ENCODE measurements at places on chromosomes 6 and 20. TPM values are rescaled to one million over a fixed set of nuclear protein-coding genes. Genes with fewer than 3 reads are reported as not detected.

DNA sequence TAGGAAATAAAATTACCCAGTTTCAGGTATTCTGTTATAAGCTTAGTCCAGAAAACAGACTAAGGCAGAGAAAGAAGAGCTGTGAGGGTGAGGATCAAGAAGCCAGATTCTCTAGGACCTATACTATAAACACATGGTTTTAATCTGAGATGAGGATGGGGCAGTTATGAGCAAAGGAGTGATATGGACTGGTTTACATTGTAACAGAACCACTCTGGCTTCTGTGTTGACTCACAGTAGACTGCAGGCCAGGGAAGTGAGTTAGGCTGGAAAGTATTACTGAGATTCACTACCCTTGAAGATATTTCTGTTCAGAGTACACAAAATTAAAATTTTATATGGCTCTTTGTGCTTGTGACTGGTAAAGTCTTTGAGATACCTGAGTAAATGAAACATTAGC, 3.2 kb upstream of the RWDD1 start:
- peaks cover 22% of the 10 kb centered on the region for H3K27me3 ChIP-seq
- no peak for DNase-seq
- no peaks in the 10 kb centered on the region for H3K36me3 ChIP-seq
- H3K27ac ChIP-seq = no peak overlapping the region
- peaks cover 22% of the 10 kb centered on the region for H3K4me1 ChIP-seq

DNA sequence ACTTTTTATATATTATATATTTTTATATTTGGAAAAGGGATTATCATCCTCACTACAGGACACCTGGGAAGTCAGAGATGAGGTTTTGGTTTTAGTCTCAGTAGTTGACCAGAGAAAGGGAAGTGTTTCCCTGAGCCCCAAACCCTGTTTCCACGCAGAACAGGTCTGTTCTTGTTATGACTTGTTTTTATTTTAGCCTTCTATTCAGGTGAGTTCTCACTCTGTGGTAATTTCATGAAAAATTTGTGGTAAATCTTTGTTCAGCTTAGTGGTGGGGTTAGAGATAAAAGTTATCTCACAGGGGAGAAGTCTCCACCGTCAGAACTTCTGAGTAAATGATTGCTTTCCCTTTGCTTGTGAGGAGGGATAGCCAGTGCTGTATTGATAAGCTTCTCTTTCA, 224.9 kb downstream of the FARS2 start:
- H3K36me3 ChIP-seq = no peaks in the 10 kb centered on the region
- H3K27me3 ChIP-seq = no peaks in the 10 kb centered on the region
- H3K4me1 ChIP-seq = no peaks in the 10 kb centered on the region
- H3K4me3 ChIP-seq = no peak overlapping the region
- no peak overlapping the region for H3K27ac ChIP-seq

The NMBR gene
- total RNA-seq = not detected

The PRSS35 gene
- 24.5 TPM for total RNA-seq

The COL20A1 gene
- not detected for total RNA-seq

GRCh38 chr6:159304641-159305040, 135.4 kb downstream of the FNDC1 start:
- no peaks in the 10 kb centered on the region for H3K4me1 ChIP-seq
- no peak overlapping the region for H3K27ac ChIP-seq
- no peaks in the 10 kb centered on the region for H3K36me3 ChIP-seq
- H3K27me3 ChIP-seq = peaks cover 3% of the 10 kb centered on the region
- H3K4me3 ChIP-seq = no peak overlapping the region
- no peak for DNase-seq
